ENCODE measurements at places on chromosomes 3 and 15.

DNA sequence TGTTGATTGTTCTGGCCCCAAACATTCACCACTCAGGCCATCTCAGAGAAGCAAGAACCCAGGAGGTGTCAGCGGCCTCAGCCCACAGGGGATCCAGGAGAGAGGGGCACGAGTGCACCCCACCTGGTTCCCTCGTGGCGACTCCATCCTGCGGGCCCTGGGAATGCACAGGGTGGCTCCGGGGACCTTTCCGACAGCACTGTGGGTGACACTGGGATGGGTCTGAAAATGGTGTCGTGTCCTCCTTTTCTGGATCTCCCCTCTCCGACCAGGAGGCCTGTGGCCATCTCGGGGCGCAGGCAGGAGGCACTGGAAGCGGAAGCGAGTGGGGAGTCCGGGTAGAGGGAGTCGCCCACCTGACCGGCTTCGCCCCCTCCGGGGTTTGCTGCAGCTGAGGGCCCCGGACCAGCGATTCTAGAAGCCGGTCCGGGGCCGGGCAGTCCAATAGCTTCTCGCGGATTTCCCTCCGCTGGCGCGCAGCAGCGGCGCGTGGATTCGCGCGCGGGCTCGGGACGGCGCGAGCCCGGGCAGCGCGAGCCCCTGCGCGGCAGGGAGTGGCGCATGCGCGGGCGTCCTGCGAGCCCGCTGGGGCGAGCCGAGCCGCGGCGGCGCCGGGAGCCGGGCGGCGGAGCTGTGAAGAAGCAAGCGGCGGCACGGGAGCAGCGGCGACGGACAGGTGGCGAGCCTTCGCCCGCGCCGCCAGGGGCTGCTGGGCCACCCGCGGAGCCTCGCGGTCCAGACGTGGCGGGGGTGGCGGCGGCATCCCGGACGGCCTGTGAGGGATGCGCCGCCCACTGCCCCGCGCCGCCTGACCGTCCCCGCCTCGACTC, at the start of gene DOCK3:
Gene DOCK3 (plus strand): TSS at position 579 of the 830 bp plus-strand sequence. CDS start 337 bp downstream, outside the sequence.
- DNase-seq = peak; percentile 19

- DNase-seq = no peak
Measured at GRCh38 chr3:177224414-177224813, 27.1 kb upstream of the TBL1XR1 start.

GRCh38 chr3:113552851-113553250, 20.5 kb downstream of the SIDT1 start:
- DNase-seq = no peak

- no peak for DNase-seq
Measured at GRCh38 chr3:129837065-129837642, 56.4 kb downstream of the TMCC1 start.

DNA sequence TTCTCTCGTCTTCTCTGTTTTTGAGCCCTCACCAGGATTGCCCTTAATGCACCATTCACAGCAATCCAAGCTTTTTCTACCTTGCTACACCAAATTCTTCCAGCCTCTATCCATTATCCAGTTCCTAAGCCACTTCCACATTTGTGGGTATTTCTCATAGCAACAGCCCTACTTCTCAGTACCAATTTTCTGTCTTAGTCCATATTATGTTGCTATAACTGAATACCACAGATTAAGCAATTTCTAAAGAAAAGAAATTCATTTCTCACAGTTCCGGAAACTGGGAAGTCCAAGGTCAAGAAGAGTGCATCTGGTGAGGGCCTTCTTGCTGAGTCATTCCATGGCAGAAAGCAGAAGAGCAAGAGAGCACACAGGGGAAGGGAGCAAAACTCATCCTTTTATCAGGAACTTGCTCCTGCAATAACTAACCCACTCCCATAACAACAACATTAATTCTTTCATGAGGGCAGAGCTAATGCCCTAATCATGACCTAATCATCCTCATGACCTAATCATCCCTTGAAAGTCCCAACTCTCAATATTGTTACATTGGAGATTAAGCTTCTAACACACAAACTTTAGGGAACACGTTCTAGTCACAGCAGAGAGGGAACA, 9.7 kb upstream of the EIF1B start:
- peak; percentile 98 for DNase-seq

DNA sequence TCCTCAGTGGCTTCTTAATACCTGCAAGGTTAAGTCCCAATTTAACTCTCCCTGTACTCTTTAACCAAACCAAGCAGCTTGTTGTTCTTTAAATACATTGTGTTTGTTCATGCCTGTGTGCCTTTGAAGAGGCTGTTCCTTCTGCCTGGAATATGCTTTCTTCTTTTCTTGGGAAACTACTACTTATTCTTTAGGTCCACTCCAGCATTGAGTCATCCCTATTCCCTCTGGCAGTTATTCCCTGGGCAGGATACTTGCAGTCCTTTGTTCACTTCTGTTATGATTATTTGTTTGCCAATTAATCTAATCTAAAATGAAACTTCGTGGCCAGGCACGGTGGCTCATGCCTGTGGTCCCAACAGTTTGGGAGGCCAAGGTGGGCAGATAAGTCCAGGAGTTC, 139.3 kb downstream of the ZNF609 start:
- peak; percentile 35 for DNase-seq

- no peak for DNase-seq
Measured at GRCh38 chr15:66007663-66008262, 138.5 kb downstream of the RAB11A start.

- DNase-seq = no peak
Measured at GRCh38 chr3:15315003-15315402, 17.4 kb downstream of the SH3BP5 start.

GRCh38 chr3:150736316-150736719, 26.7 kb downstream of the SIAH2 start:
- no peak for DNase-seq

GRCh38 chr3:47016934-47017435, 37.5 kb downstream of the NBEAL2 start:
- peak; percentile 95 for DNase-seq

DNA sequence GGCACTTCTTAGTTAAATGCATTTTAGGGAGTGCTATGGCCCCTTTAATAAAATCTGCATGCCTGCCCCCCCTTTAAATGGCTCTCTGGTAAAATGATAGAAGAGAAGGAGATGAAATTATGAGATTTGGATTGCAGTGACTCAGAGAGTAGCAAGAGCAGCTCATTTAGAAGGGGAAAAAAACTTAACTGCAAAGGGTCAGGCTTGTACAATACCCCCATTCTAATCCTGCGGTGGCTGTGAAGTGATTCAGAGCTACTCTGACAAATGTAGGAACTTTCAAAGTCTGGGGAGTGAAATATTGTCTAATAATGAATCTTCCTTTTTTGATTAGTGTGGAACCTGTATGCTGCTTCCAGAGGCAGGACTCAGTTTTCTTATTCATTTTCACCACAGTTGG, 44.1 kb upstream of the TBC1D23 start:
- peak; percentile 47 for DNase-seq

DNA sequence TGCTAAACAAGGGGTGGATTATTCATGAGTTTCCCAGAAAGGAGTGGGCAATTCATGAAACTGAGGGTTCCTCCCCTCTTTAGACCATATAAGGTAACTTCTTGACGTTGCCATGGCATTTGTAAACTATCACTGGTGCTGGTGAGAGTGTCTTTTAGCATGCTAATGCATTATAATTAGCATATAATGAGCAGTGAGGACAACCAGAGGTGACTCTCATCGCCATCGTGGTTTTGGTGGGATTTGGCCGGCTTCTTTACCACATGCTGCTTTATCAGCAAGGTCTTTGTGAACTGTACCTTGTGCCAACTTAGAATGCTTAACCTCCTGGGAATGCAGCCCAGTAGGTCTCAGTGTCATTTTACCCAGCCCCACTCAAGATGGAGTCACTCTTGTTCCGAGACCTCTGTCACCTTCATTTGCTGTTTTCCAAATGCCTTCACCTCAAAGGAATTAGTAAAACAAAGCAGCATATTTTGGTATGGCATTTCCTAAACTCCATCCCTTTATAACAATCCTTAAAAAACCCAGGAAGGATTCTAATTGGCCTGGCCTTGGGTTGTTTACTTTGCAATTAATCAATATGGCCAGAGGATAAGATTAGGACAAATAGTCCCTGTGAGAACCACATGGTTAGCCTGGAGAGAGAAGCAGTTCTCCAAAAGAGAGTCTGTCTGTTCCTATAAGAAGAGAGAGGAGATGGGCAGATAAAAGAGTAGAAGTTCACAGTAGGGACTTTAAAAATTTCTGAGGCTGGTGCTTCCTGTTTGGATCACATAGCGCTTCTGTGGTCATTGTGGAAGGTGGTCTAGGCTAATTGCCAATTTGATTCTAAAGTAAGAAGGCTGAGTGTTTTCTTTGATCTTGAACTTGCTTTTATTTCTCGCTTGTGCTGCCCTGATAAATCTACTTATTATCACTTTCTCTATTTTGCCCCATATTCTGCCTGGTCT, 155.2 kb upstream of the EOMES start:
- DNase-seq = no peak

GRCh38 chr3:119120480-119120879, 25.5 kb upstream of the TEX55 start:
- no peak for DNase-seq

DNA sequence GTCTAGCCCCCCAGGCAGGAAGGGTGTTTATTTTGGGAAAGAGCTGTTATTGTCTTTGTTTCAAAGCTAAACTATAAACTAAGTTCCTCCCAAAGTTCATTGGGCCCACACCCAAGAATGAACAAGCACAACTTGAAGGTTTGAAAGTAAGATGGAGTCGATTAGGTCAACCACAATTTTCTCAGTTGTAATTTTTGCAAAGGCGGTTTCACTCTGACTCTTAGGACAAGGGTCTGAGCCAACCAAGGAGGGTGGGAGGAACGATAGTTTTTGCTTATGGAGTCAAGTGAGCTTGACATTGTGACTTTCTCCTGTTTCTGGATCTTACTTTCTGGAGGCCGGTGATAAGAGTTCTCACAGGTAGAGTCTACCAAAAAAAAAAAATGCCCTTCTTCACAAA, 5.8 kb upstream of the ZNF770 start:
- no peak for DNase-seq

DNA sequence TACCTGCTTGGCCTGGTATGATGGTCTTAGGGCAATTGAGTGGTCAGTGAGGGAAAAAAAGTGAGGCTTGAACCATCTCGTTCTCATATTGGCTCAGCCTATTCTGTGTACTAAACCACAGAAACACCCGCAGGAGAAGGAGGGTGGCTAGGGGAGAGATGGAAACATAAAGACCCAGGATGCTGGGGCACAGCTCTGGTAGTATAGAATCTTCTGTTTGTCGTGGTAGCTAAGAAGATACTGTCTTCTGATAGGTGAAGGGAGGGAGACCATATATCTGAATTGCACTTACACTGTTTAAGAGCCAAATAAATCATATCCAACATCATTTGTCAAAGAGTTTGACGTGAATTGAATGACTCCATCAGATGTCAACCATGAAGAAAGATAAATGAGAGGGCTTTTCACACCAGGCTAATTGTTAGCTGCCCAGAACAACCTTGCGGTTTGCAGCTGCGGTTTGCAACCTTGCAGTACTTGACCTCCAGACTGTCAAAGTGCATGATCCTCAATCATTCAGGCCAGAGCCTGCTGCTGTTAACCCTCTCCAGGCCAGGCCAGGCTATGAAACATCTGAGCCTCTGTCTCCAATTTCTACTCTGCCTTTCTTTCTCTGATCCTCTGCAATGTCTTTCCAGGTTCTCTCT, 40.9 kb upstream of the PIK3R4 start:
- DNase-seq = peak; percentile 5

- DNase-seq = no peak
Measured at GRCh38 chr3:67655364-67656121, 1.1 kb upstream of the SUCLG2 start.

GRCh38 chr15:49625460-49626036, 4.7 kb downstream of the DTWD1 start:
- DNase-seq = no peak

DNA sequence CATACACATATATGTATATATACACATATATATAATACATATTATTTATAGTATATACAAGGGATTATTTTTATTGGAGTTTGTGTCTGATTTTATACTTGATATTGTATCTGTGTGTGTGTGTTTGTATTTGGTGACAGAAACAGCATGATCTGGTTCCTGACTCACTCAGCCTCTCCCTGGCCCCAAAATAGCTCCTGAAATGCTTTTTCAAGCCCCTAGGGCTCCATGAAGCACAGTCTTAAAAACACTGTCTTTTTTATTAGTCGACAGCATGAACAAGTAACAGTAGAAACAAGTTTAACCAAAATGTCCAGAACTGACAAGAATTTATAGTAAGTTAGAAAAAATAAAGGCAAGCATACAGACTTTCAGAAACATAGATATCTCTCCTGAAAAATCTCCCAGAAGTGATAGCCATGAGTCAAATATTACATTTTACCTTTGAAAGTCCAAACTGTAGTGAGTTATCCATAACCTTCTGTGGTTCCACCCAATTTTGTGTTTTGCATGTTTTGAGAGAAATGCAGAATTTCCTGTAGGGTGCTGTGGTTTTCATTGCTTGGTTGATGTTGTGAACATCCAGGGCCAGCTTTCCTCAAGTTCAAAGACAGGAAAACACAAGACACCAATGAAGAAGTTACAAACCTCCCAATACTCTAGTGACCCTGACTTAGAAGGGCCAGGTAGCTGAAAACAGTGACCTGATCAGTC, 98.5 kb upstream of the CCDC80 start:
- no peak for DNase-seq

GRCh38 chr15:56672721-56673120, 60.6 kb downstream of the ZNF280D start:
- DNase-seq = peak; percentile 69

GRCh38 chr3:154954757-154955156, 125.4 kb upstream of the MME start:
- peak; percentile 80 for DNase-seq

DNA sequence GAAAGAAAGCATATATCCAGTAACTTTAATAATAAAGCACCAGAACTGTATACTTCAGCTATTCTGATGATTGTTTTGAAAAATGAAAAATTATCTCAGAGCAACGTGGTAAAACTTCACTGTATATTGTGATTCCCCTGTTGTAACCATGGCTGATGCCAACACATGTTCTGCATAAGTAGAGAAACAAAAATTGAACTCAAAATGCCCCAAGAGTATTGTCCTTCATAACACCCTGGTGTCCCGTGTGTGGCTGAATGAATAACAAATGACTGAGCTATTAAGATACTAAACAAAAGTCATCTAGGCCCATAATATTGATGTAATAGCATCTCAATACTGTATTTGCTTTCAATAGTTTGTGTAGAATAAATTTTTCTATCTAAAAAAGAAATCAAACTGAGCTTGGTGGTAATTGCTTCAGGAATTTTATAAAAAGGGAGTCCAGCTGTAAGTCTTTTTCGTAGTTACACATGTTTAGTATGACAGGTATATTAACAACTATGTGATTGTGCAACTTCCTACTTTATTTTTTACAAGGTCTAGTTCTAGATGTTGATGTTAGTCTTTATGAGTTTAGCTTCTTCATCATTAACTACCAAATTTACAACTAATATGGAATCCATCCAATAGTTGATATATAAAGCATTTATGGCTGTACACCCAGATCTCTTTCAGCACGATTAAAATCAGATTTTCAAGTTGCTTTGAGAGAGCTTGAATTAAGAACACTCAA, 623.8 kb upstream of the AGTR1 start:
- DNase-seq = no peak
